ENCODE measurements at places on chromosomes 2 and 18.

GRCh38 chr2:42105330-42106256 lies 57.8 kb downstream of the PKDCC start:
- DNase-seq: peak; percentile 80

- DNase-seq: no peak
Measured at GRCh38 chr2:46375566-46376125, 78.4 kb downstream of the EPAS1 start.

DNA sequence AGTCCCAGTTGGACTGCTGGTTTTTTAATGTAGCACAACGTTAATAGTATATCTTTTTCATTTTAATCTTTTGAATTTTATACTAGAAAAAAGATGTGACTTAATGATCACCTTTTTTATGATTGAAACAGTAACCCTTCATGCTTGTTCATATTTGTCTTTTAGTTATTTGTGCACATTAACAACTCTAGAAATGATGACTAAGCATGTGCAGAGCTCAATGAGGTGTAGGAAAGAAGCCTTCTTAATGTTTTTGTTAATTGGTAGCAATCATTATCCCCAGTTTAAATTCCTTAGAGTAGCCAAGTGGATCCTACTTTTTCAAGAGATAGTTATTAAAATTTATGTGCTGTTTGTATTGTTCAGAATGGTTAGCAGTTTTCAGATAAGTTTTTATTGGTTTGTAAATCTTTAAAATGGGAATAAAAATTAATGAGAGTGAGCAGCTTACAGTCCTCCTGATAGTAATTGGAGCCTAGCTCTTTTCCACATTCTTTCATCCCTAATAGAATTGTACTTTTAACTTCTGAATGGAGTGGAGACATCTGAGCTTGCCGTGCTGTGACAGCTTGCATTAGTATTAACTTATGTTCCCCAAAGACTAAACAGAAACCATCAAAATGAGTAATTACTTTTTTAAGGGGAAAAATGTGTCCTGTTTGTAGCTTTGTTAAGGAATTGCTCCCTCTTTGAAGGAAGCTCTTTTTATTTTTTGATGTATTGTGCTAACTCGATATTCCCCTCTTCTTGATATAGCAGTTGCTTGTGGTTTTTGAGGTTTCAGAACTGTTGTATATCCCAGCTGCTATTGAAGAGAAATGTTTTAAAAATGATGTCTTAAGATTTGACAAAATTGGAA lies 17.3 kb downstream of the PIK3C3 start:
- DNase-seq: no peak

DNA sequence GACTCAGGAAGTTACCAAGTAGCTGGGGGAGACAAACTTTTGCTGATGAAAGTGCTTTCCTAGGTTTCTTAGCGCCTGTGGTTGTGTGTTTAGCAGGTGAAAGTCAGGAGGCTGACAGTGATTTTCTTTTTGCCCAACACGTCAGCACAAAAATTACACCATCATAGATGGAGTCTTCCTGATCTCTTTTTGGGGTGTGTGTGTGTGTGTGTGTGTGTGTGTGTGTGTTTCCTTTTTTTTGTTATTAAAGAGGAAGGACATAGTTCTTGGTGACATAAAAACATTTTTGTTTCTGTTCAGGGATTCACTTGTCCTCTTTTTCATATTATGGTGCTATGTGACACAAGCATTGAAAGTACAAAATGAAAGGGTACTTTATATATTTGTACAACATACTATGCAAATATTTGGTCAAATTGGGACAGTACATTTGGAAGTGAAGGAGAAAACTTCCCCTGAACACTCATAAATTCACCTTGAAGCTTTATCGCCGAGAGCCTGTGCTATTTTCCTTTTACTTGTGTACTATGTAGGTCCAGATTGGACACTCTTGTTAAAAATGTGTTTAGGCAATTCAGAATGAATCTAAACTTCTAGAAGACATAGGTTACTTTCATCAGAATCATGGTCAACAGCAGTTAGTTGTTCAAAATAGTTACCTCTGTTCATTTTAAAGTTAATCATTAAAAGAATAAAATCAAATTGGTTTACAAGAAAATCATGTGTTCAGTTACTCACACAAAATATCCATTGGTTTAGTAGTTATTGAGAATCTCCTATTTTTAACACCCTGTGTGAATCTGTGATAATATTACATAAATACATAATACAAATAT lies 491.9 kb downstream of the IRS1 start:
- DNase-seq: no peak

DNA sequence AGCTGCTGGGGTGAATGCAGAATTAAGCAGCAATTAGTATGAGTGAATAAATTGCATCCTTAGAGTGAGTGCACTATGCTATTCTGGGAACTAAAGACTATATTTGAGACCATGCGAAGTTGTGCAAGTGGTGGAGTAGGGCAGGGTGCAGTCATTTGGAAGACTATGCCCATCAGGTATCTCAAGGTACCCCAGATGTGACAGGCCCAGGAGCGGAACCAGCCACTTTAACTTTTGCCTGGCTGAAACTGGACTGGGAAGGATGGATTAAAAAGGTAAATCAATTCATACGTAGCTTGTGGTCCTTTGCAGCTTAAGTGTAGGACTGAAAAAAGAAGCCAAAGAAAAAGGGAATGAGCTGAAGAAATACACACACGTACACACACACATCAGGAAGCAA lies 1.7 kb downstream of the KYNU start:
- DNase-seq: no peak

DNA sequence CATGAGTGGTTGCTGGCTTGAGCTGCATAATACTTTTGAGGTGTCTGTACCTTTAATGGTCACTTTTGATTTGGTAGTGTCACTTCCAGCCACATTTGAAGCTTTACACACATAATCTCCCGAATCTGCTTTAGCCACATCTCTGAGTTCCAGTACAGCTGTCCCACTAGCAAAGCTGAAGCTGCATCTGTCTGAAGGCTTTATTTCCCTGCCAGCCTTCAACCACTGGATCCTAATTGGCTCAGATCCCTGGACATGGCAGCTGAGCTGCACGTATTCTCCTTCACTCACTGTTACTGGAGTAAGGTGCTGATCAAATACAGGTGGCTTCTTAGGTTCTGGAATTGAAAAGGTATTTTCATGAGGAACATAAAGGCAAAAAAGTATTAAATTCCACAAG lies 99.7 kb downstream of the TTN start:
- no peak for DNase-seq

DNA sequence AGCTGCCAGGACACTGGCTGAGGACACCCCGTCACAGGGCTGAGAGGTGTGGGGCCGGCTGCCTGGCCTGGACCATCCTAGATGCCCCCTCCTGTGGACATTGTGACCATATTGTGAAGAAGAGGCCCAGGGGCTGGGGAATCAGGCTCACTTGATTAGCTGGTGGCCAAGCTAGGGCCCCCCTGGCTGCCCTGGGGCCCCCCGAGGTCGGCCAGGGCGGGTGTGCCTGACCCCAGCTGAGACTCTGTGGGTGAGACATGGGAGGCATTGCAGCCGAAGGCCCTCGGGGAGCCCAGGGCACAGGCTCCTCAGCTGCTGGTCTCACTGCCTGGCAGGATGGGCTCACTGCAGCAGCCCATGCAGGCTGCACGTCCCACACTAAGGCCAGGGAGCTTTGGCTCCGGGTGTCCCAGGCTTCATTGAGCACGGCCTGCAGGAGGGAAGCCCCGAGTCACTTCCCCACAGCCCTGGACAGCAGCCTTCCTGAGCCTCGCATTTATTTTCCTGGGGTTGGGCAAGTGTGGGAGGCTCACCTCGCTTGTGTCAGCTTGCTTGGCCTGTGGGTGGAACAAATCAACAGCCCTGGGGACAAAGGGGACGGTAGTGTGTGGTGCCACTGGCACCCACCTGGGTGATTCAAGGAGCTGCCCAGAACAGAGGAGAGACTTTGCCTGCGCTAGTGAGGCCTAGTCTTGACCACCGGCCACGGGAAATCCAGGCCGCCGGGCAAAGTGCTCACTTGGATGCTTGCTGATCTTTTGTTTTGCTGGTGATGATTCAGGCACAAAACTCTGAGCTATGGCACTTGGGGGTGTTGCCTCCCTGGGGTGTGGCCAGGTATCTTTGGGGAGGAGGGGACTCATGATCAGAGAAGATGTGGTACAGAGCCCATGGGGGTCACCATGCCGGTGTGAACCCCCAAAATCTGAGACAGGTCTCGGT lies 1.3 kb downstream of the GAL3ST2 start:
- DNase-seq: no peak

- DNase-seq: no peak
Measured at GRCh38 chr2:58666323-58666970, 425.3 kb upstream of the FANCL start.

DNA sequence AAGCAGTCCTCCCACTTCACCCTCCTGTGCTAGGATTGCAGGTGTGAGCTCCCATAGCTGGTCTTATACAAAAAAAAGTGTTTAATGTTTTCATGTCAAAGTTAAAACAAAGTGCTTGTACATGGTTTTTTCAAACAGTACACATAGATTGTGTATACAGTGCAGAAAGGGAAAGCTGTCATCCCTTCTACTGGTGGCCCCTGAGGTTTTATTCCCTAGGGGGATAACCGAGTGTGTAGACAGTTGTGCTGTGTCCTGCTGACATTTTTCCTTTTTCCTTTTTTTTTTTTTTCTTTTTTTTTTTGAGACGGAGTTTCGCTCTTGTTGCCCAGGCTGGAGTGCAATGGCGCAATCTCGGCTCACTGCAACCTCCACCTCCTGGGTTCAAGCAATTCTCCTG lies 10.8 kb downstream of the TUBB6 start:
- no peak for DNase-seq

DNA sequence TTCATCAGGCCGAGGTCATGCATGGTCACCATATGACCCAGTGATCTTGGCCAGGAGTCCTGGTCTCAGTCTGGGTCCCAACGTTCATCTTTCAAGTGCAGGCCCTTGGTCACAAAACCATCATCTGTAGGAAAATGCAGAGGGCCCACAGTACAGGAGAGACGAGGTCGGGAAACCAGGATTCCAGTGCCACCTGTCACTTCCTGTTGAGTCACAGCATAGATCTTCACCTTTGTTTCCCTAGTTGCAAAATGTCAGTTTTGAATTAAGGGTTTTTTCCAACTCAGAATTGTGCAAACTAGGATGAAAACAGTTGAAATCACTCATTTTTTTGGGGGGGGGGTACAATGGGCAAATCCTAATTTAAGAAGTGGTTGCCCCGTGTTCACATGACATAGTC lies 162.2 kb downstream of the INSIG2 start:
- DNase-seq: no peak

DNA sequence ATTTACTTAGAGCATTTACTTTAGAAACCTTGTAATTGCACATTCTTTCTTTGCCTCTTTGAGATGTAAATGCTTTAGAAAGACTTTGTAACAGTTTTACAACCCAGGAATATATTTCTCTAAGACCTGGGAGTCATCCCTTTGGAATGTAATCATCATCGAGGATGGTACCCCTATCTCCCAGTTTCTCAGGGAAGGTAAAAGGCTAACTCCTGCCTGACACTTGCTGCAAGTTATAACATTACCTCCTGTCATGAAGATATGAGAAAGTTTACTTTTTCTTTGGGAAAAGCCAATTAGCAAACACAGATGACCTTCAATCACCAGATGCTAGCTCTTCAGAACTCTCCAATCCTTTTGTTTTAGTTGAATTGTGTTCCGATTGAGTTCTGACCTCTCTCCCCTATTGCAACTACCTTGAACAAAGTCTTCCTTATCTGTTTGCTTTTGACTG lies 420.3 kb upstream of the FSIP2 start:
- no peak for DNase-seq
